ENCODE measurements at places on chromosomes 5 and 9.

DNA sequence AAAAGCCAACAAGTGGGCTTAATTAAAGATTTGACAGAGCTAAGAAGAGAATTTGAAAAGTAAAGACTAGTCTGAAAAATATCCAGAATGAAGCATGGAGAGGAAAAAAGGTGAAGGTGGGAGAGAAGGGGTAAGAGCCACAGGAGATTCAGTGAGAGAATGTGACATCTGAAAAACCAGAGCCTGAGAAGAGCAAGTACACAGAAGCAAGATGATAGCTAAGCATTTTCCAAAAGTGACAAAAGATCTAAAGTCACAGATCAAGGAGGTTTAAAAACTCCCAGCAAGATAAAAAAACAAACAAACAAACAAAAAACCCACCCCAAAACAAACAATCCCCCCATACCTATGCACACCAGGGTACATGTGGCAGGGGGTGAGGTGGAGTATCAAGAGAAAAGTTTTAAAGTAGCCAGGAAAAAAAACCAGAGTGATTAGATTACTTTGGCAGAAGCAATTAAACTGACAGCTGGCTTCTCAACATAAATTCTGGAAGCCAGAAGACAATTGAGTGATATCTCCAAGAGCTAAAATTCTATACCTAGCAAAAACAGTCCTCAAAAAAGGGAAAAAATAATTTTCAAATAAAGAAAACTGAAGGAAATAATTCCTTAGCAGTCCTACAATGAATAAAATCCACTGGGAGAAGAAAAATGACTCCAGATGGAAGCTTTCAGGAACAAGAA is 111.4 kb downstream of the RAPGEF6 start:
- DNase-seq, result no peak

- no peak for DNase-seq
Observed at GRCh38 chr5:65132386-65132785, 349.3 kb downstream of the ADAMTS6 start.

DNA sequence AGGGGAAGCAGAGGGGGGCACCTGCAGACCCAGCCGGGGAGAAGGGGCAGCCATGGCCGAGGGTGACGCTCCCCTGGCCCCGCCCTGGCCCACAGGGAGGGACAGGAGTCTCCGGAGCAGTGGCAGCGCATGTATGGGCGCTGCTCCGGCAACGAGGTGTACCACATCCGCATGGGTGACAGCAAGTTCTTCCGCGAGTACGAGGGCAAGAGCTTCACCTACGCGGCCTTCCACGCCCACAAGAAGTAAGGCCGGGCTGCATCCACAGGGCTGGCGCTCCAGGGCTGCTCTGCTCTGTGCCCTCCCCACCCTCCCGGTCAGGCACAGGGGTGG is 68.2 kb downstream of the KCNT1 start:
- peak; percentile 35 for DNase-seq

DNA sequence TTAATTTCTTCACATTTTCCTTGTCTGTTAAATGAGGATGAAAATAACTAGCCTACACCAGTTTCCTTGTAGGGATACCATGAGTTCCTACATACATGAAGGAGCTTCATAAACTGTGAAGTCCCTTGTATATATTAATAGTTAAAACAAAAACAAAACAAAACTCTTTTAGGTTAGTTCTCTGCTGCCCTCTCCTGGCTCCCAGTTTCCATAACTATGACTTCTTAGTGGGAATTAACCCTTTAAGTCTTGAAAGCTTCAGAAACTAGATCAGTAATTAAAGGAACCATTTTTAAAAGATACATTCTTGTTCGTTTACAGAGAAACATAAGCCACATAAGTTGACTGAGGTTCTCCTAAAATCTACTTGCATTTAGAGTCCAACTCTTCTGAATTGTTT is 500.0 kb upstream of the C9orf72 start:
- DNase-seq, result peak; percentile 62

- peak; percentile 22 for DNase-seq
Observed at GRCh38 chr9:126303488-126303887, 23.1 kb upstream of the MVB12B start.

GRCh38 chr9:113436728-113437515 is 26.4 kb downstream of the C9orf43 start:
- no peak for DNase-seq

- DNase-seq, result no peak
Observed at GRCh38 chr9:135062254-135062653, 25.2 kb upstream of the OLFM1 start.

DNA sequence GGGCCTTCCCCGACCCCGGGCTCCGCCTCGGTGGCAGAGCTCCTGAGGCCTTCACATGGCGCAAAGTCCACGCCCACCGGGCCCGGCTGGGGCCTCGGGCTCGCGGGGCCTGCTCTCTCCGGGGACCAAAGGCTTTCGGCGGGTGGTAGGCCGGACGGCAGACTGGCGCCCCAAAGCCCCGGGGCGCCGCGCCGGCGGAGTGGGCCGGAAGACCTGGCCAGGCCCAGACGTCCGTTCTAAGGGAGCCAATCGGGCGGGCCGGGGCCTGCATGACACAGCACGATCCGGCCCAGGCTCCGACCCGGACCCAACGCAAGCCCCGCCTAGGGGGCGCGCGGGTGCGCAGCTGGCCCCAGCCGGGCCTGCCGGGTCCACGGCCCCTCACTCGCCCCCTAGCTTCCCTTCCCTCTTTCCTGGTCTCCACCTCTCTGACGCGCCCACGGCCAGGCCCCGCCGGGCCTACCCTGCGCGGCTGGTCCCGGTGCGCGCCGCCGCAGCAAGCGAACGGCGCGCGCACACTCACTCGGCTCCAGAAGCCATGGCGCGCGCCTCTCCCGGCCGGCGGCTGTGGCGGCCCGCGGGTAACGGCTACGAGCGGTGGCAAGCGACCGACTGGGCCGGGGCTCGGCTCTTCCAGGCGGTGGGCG is 488 bp downstream of the VCP start:
- peak; percentile 98 for DNase-seq

- no peak for DNase-seq
Observed at GRCh38 chr5:76473661-76474060, 70.6 kb downstream of the IQGAP2 start.

- no peak for DNase-seq
Observed at GRCh38 chr5:56534102-56534829, 281.1 kb upstream of the MAP3K1 start.

- peak; percentile 62 for DNase-seq
Observed at GRCh38 chr5:148482697-148483462, 99.1 kb downstream of the FBXO38 start.

- peak; percentile 43 for DNase-seq
Observed at GRCh38 chr9:126386088-126386487, 59.5 kb downstream of the MVB12B start.

- no peak for DNase-seq
Observed at GRCh38 chr5:63121471-63121870, 542.9 kb downstream of the LRRC70 start.

GRCh38 chr5:58999804-59000203 is 416.9 kb downstream of the RAB3C start:
- DNase-seq, result peak; percentile 11

DNA sequence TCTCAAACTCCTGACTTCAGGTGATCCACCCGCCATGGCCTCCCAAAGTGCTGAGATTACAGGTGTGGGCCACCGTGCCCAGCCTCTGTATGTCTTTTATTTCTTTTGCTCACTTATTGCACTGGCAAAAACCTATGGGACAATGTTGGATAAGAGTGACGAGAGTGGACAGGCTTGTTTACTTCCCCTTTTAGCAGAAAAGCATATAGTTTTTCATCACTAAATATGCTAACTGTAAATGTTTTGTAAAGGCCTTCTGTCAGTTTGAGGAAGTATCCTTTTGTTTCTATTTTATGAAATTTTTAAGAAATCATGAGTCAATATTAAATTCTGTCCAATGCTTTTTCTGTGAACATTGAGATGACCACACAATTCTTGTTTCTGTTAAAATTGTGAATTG is 103.3 kb downstream of the AUH start:
- DNase-seq, result peak; percentile 56

DNA sequence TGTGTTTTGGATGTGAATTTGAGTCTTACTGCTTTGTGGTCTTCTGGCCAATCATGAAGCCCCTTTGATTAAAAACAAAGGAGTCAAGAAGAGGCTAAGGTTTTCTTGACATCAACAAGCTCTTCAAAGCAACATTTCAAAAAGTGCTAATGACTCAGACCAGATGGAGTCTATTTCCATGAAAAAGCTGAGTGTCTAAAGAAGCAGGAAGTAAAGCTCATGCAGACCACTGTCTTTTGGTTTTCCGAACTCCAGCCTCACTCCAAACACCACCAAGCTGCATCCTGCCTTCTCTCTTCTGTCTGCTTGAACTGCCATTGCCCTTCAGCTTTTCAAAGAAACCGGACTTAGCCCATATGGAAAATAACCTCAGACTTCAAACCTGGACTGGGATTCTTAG is 115.2 kb downstream of the PRDM6 start:
- DNase-seq, result no peak

- DNase-seq, result no peak
Observed at GRCh38 chr9:75551861-75552260, 338.6 kb upstream of the PCSK5 start.

DNA sequence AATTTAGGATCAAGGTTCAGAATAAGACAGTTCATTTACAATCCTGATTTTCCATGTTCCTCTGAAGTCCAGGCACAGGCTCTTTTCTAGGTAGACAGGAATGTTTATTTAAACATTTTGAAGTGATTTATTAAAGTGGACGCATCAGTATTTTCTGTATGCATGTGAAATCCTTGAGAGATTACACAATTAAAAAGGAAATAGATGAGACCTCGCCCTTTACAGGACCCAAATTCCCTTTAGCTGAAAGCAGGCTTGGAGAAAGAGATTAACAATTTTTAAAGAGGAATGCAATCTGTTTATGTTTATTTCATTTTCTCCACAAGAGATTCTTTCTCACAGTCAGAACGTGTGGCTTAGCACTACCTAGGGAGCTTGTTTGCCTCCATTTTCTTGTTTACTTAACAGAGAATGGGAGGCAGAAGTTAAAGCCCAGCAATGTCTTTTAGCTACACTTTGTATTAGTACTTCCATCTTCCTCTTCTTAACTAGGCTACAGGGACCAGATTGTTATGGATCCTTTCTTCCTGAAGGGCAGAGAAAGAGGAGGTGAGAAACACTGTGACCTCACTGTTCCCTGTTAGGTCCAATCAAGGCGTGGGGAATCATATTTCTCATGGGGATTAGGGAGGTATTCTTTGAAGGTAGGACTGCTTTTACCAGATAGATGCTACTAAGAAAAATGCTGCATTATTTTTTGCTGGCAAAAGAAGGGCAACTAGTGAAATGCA is 416.0 kb downstream of the SH3GL2 start:
- no peak for DNase-seq

DNA sequence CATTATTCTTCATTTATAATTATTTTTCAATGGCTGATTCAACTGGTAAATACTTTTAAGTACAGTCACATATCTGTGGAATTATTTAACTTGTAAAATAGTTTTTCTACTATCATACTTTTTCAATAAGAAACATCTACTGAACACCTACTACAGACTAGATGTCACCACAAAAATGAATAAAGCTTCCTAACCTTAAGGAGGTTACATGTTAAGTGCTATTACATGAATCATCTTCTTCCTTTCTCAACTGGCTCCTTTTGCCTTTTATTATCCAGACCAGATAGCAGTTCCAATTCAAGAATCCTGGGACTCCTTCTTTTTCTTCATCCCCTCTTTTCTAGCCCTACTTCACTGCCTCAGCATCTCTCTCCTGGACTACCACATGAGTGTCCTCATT is 4.7 kb downstream of the PGGT1B start:
- DNase-seq, result no peak

DNA sequence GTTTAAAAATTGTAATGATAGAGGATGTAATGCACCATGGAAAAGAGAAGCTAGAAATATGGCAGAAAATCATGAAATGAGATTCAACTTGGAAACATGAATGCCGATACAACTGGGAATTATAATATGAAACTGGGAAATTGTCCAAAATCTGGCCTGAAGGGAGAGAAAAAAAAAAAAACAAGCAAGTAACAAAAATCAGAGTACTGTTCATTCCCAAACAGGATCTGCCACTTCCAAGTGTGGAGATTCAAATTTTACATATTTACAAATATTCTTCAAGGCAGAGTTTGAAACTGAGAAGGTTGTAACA is 56.6 kb upstream of the MOCS2 start:
- DNase-seq, result no peak

Data from NB4 (cell line).